Activated T-cell treated with anti-CD3 and anti-CD28 coated beads, Interleukin-2, amount 50 U/mL, for 72 hours (primary cell): ENCODE measurements at places on chromosomes 3 and 15.

DNA sequence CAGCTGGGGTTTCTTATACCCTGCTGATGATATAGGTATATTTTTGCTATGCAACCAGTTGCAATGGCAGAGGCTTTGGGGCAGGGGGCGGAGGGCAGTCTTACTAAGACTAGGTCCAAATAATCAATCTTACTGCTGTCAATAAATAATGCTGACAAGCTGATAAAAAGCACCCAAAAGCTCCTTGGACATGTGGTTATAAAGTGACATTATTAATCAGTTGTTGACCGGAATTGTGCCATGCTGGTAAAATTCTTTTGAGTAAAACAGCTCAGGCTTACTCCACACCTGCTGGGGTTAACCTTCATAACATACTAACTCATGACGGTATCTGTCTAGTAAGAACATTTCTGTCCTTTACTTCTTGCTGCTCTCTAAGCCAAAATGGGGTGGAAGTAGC is 101.9 kb downstream of the CHST2 start:
- DNase-seq = no peak

DNA sequence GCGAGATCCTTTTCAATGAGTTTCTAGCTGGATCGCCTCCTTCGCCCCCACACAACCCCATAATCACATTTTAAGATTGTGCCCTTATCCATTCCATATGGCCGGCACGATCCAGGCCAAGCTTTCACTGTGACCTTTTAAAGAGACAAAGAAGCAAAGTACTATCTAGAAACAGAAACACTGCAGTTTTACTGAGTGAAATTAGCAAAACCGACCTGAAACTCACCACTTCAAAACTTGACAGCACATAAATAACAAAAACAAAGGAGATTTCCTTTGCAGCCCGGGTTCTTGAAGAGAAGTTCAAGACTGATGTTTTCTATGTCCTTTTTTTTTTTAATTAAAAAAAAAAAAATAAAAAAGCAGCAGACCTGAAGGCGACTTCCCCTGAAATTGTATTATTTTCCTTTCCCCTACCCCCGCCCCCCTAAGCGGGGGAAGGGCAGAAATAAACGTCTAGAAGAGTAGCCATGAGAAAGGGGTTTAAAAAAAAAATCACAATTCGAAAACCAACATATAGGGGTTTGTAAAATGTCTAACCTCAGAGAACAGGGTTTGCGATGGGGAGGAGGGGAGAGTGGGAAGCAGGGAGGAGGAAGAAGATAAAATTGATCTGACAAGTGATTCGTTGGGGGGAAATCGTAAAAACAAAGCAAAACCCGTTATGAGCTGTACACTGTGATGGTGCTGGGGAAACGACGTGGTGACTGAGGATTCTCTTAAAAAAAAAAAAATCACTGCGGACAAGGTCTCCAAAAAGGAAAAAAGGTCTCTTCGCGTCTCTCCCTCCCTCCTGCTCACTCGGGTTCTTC is 1.5 kb downstream of the SATB1 start:
- DNase-seq = peak; percentile 52

DNA sequence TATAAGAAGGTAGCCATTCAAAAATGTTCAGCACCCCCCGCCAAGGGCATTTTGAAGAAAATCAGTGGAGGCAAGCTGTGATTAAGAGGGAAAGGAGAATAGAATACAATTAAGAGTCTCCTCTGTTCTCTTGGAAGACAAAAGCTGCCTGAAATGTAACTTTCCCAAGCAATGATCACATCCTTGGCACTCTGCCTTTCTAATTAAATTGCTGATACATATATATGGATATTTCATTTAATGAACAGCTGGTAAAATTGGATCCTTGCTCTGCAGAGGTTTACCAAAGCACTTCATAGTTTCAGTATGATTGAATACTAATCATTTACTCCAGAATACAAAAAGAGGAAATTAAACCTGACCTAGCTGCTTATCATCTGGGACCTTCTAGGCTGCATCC is 10.4 kb downstream of the COL6A6 start:
- DNase-seq = no peak

- DNase-seq = no peak
Observed at GRCh38 chr15:66298803-66299251, 5.5 kb downstream of the DIS3L start.

- DNase-seq = no peak
Observed at GRCh38 chr3:161925749-161926360, 429.2 kb downstream of the OTOL1 start.

- DNase-seq = no peak
Observed at GRCh38 chr3:118167571-118167970, 867.1 kb downstream of the IGSF11 start.

- DNase-seq = peak; percentile 23
Observed at GRCh38 chr3:40623567-40623966, 98.8 kb downstream of the ZNF621 start.

GRCh38 chr3:5840056-5840455 is 652.5 kb downstream of the EDEM1 start:
- DNase-seq = no peak

DNA sequence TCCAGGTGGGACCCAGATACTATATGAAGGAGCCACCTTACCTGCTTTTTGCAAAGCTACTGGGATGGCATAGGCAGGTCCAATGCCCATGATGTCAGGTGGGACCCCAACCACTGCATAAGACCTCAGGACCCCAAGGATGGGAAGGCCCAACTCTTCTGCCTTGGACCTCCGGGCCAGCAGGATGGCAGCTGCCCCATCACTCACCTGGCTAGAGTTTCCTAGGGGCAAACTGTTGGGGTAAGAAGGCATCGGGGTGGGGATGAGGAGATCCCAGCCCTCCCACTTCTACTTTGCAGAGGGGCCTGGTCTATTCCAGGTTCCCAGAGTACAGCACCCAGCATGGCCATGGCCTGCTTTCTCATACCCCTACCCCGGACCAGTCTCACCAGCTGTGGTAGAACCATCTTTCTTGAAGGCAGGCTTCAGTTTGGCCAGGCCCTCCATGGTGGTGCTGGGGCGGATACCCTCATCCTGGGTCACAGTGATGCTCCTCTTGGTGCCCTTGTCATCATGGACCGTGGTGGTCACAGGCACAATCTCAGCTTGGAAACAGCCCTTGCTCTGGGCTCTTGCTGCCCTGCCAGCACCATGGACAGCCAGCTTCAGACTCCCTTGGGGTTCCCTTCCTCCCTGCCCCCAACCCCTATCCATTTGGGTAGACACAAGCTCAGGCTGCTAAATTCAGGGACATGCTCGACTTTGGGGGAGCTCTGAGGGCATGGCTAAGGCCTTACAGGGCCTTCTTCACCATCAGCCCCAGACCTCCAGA is 10.6 kb downstream of the ACAA1 start:
- DNase-seq = no peak

DNA sequence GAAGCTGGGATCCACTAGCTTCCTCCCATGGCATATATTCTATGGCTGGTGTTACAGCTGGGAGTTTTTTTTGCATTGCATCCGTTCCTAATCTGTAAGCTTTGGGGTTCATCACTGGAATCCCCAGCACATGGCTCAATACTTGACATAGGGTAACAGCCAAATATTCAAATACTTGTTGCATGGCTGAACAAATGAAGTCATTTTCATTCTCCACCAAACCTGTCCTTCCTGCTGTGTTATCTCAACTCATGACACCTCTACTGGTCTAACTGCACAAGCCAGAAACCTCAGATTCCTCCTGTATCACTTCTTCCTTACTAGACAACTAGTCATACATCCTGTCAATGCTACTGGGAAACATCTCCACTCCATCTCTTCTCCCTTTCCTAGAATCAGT is 43.4 kb downstream of the ST3GAL6 start:
- DNase-seq = no peak

- DNase-seq = no peak
Observed at GRCh38 chr3:61964566-61964965, 403.2 kb downstream of the PTPRG start.

DNA sequence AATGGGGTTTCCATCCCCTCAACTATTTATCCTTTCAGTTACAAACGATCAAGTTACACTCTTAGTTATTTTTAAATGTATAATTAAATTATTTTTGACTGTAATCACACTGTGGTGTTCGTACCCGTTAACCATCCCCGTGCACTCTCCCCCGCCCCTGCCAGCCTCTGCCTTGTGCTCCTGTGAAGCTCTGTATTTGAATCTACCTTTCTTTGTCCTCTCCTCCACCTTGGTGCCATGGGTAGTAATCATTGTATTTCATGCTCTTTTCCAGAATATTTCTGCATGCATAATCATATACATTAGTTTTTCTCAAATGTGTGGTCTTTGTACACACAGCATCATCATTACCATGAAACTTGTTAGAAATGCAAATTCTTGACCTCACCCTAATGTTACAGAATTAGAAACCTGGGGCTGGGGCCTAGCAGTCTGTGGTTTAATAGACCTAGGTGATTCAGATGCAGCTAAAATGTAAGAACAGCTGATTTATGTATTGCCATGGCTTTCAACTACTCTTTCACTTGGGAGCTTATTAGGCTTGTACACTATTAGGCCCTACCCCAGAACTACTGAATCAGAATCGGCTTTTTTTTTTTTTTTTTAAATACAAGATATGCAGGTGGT is 91.5 kb downstream of the STT3B start:
- no peak for DNase-seq

- DNase-seq = no peak
Observed at GRCh38 chr15:53910236-53910849, 67.9 kb upstream of the UNC13C start.

GRCh38 chr3:188539631-188540194 is 385.8 kb downstream of the LPP start:
- no peak for DNase-seq

DNA sequence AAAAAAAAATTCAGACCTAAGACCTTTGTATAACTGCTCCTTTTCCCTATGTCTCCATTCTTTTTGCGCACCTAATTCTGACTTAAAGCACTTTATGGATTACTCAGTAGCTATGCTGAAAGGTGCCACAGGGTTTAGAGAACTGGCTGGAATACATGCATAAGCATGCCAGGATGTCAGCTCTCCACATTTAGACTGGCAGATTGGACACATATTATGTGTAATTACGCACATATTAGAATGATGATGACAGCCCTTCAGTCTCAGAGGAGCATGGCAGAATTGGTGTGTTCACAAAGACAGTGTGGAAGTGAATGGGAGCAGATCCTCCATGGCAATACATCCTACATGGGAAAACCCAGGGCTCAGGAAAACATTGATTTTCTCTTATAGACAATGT is 108.1 kb upstream of the LSAMP start:
- no peak for DNase-seq

DNA sequence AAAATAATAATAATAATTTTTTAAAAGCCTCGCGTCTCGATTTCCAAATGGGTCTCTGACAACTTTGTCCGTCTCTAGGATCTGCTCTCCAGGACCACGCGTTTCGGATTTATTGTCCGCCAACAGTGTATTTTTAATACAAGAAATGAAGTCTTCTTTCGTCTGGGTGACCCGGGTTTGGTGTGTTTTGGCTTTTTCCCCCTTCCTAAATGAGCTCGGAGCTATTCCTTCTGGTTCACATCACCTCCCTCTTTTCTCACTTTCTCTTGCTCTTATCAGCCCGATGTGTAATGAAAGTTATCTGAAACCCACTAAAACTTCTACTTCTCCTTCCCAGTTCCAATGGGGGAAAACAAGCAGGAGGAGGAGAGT is 516.7 kb downstream of the MECOM start:
- DNase-seq = no peak

- no peak for DNase-seq
Observed at GRCh38 chr3:110855207-110855606, 216.4 kb upstream of the NECTIN3 start.

- DNase-seq = no peak
Observed at GRCh38 chr3:122886946-122887345, 92.1 kb downstream of the SLC49A4 start.

- no peak for DNase-seq
Observed at GRCh38 chr3:38030126-38031021, 932 bp upstream of the PLCD1 start.

DNA sequence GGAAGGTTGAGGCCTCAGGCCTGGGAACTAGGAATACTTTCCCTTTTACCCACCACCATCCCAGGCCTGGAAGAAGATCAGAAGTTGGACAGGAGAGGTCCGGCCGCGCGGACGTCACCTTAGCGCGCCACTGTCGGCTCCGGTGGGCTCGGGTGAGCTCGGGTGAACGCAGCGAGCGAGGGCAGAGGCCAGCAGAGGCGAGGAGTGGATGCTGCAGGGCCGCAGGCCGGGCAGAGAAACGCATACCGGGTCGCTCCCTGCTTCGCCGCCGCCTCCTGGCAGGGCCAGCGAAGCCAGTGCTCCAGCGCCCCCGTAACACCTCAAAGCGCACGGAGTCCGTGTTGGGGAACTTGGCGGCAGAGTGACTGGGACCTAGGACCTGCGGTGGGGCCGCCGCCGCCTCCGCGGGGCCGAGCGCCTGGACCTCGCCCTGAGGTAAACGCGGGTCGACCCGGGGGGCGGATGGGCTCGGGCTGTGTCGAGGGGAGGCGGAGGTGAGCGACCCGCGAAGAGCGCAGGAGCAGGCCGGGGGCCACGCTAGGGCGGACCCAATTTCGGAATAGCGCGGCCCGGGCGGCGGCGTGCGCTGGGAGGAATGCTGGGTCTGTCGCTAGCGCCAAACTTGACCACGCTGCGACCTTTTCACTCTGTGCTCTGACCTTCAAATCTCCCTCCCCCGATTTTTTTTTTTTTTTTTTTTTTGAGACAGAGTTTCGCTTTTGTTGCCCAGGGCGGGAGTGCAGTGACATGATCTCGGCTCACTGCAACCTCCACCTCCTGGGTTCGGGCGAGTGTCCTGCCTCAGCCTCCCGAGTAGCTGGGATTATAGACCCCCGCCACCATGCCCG is 1.6 kb downstream of the CYP11A1 start:
- peak; percentile 24 for DNase-seq

- DNase-seq = no peak
Observed at GRCh38 chr3:171250444-171250843, 209.8 kb downstream of the TNIK start.

- no peak for DNase-seq
Observed at GRCh38 chr3:72860053-72860452, 11.8 kb upstream of the SHQ1 start.

GRCh38 chr15:68502398-68502901 is 70.5 kb upstream of the ITGA11 start:
- no peak for DNase-seq

GRCh38 chr3:188974856-188975599 is 196.7 kb upstream of the TPRG1 start:
- DNase-seq = peak; percentile 27

- DNase-seq = no peak
Observed at GRCh38 chr3:69328963-69329302, 57.0 kb downstream of the FRMD4B start.

GRCh38 chr3:29099775-29100174 is 181.1 kb upstream of the RBMS3 start:
- DNase-seq = no peak

- DNase-seq = no peak
Observed at GRCh38 chr3:20561166-20561565, 375.2 kb upstream of the SGO1 start.

DNA sequence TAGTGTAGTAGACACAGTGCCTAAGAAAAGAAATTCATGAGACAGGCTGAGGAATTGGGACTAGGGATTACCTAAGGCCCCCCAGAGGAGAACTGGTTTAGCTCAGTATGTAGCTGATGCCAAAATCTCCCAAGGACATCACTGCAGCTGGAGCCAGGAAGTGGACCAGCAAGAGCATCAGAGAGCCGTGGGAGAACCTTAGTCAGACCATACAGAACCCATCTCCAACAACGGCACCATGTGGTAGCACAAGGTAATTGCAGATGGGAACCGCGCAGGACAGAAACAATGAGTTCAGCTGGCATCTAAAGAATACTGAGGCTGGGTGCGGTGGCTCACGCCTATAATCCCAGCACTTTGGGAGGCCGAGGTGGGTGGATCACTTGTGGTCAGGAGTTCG is 81.7 kb downstream of the WNT5A start:
- peak; percentile 1 for DNase-seq
